ENCODE measurements at places on chromosomes 6 and 20.

DNA sequence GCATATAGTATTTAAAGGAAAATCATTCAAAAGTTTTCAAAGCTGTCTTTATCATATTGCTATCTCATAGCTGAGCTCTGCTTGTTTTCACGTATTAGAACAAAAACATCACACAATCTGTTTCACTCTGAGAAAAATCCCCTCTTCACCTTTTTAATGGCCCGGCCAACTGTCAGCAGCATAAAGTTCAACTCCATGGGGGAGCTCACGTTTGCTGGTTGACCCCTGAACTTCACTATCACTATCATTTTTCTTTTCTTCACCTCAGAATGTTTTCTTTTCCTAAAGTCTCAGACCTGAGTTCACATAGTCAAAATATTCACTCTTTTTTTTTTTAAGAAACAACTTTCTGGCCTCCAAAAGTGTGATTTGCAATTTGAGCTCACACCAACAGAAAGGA lies 374.4 kb upstream of the MARCKS start:
- no peak for DNase-seq

DNA sequence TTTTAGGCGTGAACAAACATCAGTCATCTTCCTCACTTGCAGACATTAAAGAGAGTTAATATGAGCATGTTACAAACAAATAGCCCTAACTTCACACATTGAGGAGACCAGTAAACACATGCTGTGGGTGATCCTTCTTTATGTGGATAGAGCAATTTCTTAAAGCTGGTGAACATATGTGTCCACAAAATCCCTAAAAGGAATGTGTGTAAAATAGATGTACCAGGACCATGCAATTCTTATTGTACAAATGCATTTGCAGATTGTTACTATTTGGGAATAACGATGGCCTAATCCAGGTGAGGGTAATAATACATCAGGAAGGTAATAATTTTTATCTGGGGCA lies 228.9 kb downstream of the ALDH8A1 start:
- no peak for DNase-seq

DNA sequence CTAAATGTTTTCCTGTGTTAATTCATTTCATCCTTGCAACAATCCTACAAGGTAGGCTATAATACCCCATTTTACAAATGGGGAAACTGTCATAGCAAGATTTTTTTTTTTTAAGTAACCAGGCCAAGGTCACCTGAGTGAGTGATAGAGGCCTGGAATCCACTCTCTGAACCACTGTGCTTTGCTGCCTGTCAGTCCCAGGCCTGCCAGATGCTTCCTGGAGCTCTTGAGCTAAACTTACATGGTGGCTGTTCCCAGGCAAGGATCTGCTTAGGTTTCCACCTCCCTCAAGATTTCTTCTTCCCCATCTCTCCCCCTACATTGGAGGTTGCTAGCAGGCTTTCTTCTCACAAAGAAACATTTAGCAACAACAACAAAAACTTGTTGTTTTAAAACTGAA lies 32.7 kb upstream of the RNF8 start:
- DNase-seq = no peak

- peak; percentile 69 for DNase-seq
These were observed 1225.9 kb upstream of the MAP3K7 start for GRCh38 chr6:91812596-91813274.

DNA sequence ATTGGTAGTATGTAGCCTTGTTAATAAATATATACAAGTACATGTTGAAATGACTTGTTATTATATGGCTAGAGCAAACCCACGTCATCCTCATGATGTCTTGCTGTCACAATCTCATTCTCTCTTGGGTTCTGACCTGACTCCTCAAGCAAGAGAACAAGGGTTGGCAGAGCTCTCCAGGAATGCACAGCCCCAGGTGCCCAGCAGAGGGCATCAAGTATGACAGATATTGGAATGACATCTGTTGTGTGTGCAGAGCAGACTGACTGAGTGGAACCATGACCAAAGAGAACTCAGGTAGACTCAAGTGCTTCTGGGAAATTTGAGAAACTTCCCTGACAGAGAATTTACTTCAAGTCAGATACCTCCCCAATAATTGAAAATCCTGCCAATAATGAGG lies 90.6 kb downstream of the PAX1 start:
- no peak for DNase-seq

GRCh38 chr20:53331151-53331973 lies 262.3 kb downstream of the ZNF217 start:
- DNase-seq = no peak

- DNase-seq = peak; percentile 81
These were observed 121.4 kb downstream of the ATXN1 start for GRCh38 chr6:16639684-16640480.

- peak; percentile 39 for DNase-seq
These were observed 919.5 kb upstream of the FLRT3 start for GRCh38 chr20:15256676-15257568.

GRCh38 chr6:40376113-40376650 lies 211.0 kb downstream of the LRFN2 start:
- DNase-seq = peak; percentile 47

- no peak for DNase-seq
These were observed 122.0 kb downstream of the CDK19 start for GRCh38 chr6:110693296-110693695.
